ENCODE measurements at places on chromosomes 1 and 21.

GRCh38 chr1:239112101-239112935, 274.1 kb upstream of the CHRM3 start:
- H3K27ac ChIP-seq: no peak overlapping the region
- no peak for DNase-seq
- H3K36me3 ChIP-seq: no peaks in the 10 kb centered on the region
- H3K4me1 ChIP-seq: no peaks in the 10 kb centered on the region
- no peak overlapping the region for H3K4me3 ChIP-seq

- H3K4me1 ChIP-seq: no peaks in the 10 kb centered on the region
- H3K27me3 ChIP-seq: no peaks in the 10 kb centered on the region
- no peak overlapping the region for H3K27ac ChIP-seq
- no peak overlapping the region for H3K4me3 ChIP-seq
Observed at GRCh38 chr1:158810311-158810710, 20.8 kb upstream of the MNDA start.

DNA sequence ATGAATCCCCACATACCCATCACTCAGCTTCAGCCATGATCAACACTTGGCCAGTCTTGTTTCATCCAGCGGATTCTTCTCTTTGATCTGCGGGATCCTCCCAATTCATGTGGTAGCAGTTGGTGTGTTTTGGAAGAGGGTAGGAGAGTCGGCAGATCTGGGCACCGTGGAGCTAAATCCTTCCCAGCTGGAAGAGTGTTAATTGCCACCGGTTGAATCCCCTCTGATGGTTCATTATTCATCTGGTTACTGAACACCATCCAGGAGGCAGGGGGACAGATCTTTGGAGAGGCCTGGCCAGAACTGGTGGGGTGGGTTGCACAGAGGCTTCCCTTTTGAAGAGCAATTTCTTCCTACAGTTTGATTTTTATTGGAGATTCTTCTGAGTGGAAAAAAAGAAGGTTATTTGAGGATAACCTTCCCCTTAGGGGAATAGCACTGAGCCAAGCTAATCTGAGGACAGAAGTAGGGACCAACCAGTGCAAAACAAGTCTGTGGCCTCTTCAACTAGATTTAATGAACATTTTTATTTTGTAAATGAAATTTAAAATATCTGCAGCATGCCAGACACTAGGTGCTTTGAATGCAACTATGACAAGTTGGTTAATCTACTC, 8.1 kb downstream of the NFASC start:
- no peak overlapping the region for H3K27ac ChIP-seq
- H3K36me3 ChIP-seq: no peaks in the 10 kb centered on the region
- no peaks in the 10 kb centered on the region for H3K27me3 ChIP-seq
- peaks cover 15% of the 10 kb centered on the region for H3K4me1 ChIP-seq
- no peak overlapping the region for H3K4me3 ChIP-seq
- no peak for DNase-seq

- H3K27ac ChIP-seq: no peak overlapping the region
- H3K36me3 ChIP-seq: no peaks in the 10 kb centered on the region
- no peak for DNase-seq
- H3K4me3 ChIP-seq: no peak overlapping the region
- H3K4me1 ChIP-seq: no peaks in the 10 kb centered on the region
Observed at GRCh38 chr1:10856863-10857598, 60.6 kb upstream of the CASZ1 start.

GRCh38 chr1:56780826-56781225, 38.4 kb downstream of the FYB2 start:
- H3K27ac ChIP-seq: no peak overlapping the region
- no peak for DNase-seq
- no peaks in the 10 kb centered on the region for H3K36me3 ChIP-seq
- no peaks in the 10 kb centered on the region for H3K27me3 ChIP-seq

DNA sequence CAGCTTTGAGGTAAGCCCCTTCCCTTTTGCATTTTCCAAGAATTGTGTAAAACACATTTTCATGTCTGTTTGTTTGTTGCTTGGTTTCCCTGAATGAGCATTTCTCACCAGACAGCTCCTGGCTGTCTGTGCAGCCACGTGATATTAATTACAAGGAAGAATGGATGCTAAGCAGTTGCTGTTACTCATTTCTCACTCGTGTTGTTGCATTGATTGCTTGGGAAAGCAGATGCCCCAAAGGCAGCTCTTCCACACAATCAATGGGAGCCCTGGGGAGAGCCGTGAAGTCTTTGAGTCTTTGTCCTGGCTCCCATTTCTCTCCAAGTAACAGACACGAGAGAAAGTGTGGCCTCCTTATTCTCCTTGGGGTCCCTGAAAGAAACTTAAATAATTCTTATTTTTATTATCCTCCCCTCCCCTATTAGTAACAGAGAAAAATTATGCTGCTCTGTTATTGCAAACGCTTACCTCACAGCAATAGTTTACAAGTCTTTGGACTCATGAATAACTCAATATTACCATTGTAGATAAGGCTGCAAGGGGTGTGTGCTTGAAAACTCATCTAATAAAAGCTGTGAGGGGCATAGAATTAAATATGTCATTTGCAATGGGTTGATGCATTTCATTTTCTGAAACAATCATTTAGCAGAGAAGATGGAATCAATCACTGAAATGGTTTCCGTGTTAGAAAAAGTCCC, 127.7 kb upstream of the CAMK1G start:
- H3K4me1 ChIP-seq: no peaks in the 10 kb centered on the region
- H3K27me3 ChIP-seq: no peaks in the 10 kb centered on the region
- no peak for DNase-seq
- H3K27ac ChIP-seq: no peak overlapping the region

DNA sequence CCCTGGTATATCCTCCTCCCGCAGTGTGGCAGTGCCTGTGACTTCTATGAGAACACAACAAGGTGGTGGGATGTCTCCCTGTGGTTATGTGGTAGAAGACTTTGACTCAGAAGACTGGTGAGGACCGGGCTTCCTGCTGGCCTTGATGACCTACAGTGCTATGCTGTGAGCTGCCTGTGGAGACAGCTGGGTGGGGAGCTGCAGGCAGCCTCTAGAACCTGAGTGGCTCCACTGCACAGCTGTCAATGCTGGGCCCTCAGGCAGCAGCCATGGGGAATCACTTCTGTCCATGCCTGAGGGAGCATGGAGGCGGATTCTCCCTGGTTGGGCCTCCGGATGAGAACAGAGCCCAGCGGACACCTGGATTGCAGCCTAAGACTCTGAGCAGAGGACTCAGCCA, 14.9 kb downstream of the SLC1A7 start:
- peaks cover 6% of the 10 kb centered on the region for H3K4me1 ChIP-seq
- no peak overlapping the region for H3K4me3 ChIP-seq
- no peaks in the 10 kb centered on the region for H3K36me3 ChIP-seq
- no peak for DNase-seq

DNA sequence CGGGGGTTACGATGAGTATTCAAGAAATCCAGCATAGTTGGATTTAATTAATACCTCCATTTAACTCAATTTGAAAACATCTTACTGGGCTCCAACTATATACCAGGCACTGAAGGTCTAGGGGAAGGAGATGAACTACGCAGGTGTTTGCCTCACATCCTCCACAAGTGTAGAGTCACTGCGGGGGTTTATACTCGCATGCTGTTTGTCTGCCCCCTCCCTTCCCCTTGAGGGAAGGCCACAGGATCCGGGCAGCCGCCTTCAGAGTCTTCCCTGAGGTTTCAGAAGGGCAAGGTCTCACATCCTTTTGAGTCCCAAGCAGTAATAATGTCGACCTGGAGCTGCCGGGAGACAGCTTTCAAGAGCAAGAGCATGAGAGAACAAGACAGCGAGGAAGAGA, 142.4 kb upstream of the GALNT2 start:
- DNase-seq: no peak
- H3K4me1 ChIP-seq: no peaks in the 10 kb centered on the region
- H3K36me3 ChIP-seq: no peaks in the 10 kb centered on the region
- no peak overlapping the region for H3K27ac ChIP-seq
- H3K27me3 ChIP-seq: no peaks in the 10 kb centered on the region
- H3K4me3 ChIP-seq: no peak overlapping the region

- no peak for DNase-seq
- no peaks in the 10 kb centered on the region for H3K4me1 ChIP-seq
- H3K4me3 ChIP-seq: no peak overlapping the region
Observed at GRCh38 chr1:181969902-181970301, 91.6 kb downstream of the ZNF648 start.

GRCh38 chr1:84260852-84261518, 40.5 kb upstream of the SAMD13 start:
- no peak overlapping the region for H3K27ac ChIP-seq
- H3K27me3 ChIP-seq: no peaks in the 10 kb centered on the region
- H3K4me3 ChIP-seq: no peak overlapping the region
- H3K36me3 ChIP-seq: no peaks in the 10 kb centered on the region
- H3K4me1 ChIP-seq: no peaks in the 10 kb centered on the region
- DNase-seq: no peak

DNA sequence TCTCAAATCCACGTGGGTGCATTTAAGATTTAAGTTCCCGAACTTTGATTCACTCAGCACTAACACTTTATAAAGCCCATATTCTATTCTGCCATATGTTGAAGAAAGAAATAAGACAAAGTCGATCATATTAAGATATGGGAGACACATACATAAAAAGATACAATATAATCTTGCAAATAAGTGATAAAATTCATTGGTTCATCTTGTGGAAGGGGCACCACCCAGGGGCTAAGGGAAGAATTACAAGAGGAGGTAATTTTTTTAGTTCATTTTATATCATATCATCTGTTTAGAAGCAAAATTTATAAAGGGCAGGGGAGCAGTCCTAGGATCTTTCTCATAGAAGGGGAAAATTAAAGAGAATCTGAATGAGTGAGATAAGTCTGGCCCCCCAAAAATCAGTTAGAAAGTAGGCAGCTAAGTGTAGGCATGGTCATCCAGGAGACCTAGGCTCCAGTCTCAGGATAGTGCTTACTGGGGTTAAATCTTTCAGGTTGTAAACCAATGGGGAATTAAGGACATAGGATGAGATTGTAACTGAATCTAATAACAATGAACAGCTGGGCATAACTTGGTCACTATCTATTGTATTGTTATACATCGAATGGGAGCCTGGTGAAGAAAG, 124.2 kb upstream of the L1TD1 start:
- no peak overlapping the region for H3K4me3 ChIP-seq
- H3K27ac ChIP-seq: no peak overlapping the region
- DNase-seq: no peak
- no peaks in the 10 kb centered on the region for H3K4me1 ChIP-seq
- no peaks in the 10 kb centered on the region for H3K27me3 ChIP-seq

DNA sequence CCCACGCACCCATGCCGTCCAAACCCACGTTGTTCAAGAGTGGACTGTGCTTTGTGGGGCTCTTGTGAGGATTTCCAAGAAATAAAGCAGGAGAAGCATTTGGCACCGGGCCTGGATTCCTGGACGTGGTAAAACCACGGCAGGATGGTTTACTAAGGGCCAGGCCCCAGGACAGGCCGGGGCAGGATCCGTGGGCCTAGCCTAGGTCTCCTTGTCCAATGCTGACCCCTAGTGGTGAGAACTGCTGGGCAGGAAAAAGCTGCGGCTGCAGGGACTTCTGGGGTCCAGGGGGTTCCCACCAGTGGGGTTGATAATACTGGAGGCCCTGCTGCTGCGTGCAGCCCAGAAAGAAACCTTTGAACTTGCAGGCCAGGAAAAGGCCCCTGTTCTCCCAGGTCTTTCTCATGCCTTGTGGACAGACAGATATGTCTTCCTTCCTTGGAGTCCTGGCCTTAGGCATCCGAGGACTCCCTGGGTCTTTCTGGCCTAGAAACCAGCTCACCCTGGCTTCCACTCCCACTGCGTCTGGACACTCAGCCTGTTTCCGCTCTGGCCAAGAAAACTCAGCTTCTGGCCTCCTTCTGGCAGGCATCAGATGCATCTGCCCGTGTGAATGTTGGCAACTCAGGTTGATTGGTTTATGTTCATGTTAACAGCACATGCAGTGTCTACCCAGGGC, 106.9 kb upstream of the TMEM51 start:
- H3K4me3 ChIP-seq: no peak overlapping the region
- peaks cover 3% of the 10 kb centered on the region for H3K4me1 ChIP-seq
- peak; percentile 81 for DNase-seq
- no peaks in the 10 kb centered on the region for H3K36me3 ChIP-seq

DNA sequence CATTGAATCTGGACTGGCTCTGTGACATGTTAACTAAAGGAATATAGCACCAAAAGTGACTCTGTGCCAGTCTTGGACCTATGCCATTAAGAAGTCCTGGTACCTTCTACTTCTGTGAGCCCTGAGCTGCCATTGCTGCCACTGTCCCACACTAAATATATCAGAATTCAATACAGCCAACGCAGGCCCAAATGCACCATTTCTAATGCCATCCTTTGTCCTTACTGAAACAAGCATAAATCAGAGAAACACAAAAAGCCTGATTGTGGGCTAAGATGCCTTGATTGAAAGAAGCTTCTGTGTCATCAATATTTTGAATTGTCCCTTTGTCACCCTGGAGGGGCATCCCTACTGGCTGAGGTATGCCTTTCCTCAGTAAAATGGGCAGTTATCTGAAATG, 66.9 kb upstream of the NEK2 start:
- H3K36me3 ChIP-seq: no peaks in the 10 kb centered on the region
- H3K4me3 ChIP-seq: no peak overlapping the region
- no peaks in the 10 kb centered on the region for H3K27me3 ChIP-seq
- H3K27ac ChIP-seq: no peak overlapping the region
- H3K4me1 ChIP-seq: no peaks in the 10 kb centered on the region

DNA sequence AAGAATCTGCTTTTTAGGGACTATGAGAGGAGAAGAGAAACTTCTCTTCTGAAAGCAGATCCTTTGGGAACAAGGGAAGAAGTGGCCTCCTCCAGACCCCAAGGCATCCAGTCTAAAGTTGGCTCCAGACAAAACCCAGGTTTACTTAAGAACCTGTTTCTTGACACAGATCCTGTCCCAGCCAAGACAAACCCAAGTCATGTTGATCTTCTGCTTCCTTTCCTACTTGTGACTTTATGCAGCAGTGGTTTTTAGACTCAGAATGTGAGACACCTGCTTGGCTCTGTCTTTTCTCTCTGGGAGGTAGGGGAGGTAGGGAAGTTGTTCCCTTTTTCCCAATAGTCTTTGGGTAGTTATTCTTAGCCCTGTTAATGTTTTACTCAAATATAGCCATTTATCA, 38.3 kb downstream of the ELAPOR1 start:
- no peak for DNase-seq
- peaks cover 34% of the 10 kb centered on the region for H3K4me1 ChIP-seq
- H3K36me3 ChIP-seq: no peaks in the 10 kb centered on the region
- H3K27ac ChIP-seq: no peak overlapping the region
- no peak overlapping the region for H3K4me3 ChIP-seq
